Stimulated activated naive CD4-positive, alpha-beta T cell (primary cell): ENCODE measurements at places on chromosomes 3 and 15.

- no peak for DNase-seq
Measured at GRCh38 chr15:96977886-96978285, 647.4 kb downstream of the NR2F2 start.

- DNase-seq: no peak
Measured at GRCh38 chr3:171976526-171976925, 62.9 kb upstream of the FNDC3B start.

- no peak for DNase-seq
Measured at GRCh38 chr3:88385090-88385489, 235.3 kb downstream of the C3orf38 start.

DNA sequence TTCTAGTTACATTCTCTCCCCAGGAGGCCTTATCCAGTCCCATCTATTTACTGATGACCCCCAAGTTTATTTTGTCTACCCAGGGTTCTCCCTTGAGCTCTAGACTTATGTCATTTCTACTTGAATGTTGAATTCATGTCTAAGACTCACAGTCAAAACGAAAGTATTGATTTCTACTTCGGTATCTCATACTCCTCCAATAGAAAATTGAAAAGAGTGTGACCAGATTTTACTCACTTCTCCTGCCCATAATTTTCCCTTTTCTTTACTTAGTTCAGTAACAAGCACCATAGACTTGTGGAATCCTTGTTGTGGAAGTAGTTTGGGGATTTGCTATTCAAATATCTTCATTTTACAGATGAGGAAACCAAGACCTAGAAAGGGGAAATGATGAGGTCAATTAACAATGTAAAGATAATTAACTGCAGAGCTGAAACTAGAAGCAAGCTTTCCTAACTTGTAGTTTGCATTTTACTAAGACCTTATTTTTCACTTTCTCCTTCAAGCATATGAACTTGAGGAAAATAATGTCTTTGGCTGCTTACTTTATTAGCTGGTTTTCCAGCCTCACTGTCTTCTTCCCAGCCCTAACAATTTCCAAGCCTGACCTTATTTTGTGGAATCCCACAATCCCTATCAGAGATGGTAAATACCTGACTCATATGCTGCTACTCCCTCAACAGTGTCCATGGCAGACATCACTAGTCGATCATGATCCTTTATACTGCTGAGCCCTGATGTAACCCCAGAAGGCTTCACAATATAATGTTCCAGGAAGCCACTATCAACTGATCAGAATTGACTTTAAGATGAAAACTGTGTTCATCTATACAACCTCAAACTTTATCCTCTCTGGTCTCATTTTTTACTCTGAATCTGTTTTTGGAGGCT, 123.9 kb upstream of the AGBL1 start:
- no peak for DNase-seq

GRCh38 chr3:61848885-61849284, 287.5 kb downstream of the PTPRG start:
- DNase-seq: no peak

DNA sequence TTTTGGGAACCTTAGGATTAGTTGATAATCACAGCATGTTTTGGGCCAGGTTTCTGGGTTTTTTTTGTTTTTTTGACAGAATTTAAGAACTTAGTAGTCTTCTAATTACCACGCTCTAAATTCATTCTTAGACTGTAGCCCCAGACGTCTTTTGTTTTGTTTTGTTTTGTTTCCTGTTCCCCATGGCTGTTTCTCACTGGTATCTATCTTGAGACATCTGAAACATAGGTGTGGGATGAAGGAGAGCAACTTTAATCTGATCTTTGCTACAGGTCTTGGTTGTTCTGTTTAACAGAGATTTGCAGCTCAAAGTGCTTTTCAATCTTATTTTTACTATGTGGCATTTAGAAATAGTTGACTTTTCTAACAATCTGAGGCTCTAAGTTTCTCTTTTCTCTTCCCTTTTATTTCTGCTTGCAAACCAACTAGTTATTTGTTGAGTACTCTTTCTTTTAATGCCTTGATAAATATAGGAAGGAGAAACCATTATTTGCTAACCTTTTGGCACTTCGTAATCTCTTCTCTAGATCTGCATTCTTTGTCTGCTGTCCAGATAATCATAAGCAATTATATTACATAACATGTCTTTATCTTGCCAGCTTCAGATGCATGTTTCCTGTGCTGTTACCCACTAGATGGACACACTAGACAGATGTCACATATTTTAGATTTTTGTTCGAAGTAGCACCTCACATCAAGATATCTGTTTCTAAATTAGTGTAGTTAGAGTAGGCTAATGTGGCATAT, 40.9 kb downstream of the FBXL2 start:
- no peak for DNase-seq

GRCh38 chr15:42549032-42549491, 424 bp downstream of the HAUS2 start:
- no peak for DNase-seq

DNA sequence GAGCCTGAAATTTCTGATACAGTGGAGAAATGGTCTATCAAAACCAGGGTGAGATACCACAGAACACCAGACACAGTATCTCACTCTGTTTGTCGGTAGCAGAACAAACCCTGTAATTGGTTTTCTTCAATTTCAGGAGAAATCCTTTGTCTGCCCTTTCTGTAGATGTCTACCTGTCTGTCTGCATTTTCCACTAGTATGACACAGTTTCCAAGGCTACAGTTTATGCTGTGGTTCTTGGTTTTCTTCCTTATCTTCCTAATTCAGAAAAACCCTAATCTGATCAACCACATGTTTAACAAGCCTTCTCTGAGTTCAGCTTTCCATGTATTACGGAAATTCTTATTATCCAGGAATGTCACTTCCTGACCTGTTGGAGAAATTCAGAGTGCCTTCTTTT, 70.8 kb downstream of the SCN11A start:
- DNase-seq: no peak

- DNase-seq: no peak
Measured at GRCh38 chr3:99868311-99868646, 50.6 kb downstream of the CMSS1 start.

- no peak for DNase-seq
Measured at GRCh38 chr15:92882697-92883162, 17.4 kb upstream of the CHD2 start.

DNA sequence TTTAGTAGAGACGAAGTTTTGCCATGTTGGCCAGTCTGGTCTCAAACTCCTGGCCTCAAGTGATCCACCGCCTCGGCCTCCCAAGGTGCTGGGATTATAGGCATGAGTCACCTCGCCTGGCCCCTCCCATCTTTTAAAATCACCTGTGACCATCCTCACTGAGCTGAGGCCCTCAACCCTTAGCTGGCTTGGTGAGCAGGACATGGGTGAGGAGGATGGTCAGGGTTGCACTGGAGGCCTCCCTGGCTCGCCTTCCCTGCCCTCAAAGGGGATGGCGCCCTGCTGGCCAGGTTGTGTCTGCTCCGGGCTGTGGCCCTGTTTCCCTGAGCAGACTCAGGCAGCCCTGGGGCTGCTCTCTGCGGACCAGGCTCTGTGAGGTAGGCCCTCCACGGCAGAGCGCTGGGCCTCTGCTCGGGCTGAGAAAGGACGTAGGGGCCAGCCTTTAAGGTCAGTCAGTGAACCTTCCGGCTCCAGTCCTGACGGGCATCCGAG, 33.7 kb downstream of the SYNM start:
- DNase-seq: no peak

DNA sequence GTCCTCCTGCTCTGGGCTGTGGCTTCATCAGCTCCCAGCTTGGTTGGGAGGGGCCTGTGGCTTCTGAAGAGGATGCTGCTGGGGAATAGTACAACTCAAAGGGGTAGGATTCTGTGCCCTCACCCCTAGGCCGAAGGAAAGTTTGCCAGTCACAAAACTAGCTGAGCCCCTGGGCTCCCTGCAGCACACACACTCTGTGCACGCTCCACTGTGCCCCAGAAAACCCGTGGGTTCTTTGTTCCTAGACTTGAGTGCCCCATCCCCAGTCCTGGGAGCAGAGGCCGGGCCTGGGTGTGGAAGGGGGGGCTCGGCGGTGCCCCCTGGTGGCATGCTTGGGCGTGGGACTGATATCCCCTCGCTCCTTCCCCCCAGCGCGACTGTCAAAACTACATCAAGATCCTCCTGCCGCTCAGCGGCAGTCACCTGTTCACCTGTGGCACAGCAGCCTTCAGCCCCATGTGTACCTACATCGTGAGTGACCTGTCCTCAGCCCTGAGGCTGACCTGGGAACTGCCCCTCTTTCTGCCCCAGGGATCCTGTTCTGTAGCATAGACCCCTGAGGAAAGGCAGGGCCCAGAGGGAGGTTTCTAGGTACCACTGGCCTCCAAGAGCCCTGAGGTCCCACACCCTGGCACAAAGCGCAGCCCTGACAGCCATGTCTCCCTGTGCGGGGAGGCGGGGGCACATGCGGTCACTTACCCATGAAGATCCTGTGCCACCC, 14.2 kb downstream of the CIB1 start:
- peak; percentile 67 for DNase-seq

GRCh38 chr3:32791833-32792232, 26.0 kb upstream of the TRIM71 start:
- no peak for DNase-seq

- DNase-seq: no peak
Measured at GRCh38 chr3:47984075-47984728, 32.0 kb downstream of the MAP4 start.

GRCh38 chr15:66961407-66961884, 104.0 kb upstream of the SMAD3 start:
- no peak for DNase-seq

- no peak for DNase-seq
Measured at GRCh38 chr3:122350814-122351418, 25.9 kb downstream of the CSTA start.

- no peak for DNase-seq
Measured at GRCh38 chr15:75920079-75920478, 16.4 kb downstream of the FBXO22 start.

GRCh38 chr3:105653868-105654267, 214.9 kb downstream of the CBLB start:
- DNase-seq: no peak

DNA sequence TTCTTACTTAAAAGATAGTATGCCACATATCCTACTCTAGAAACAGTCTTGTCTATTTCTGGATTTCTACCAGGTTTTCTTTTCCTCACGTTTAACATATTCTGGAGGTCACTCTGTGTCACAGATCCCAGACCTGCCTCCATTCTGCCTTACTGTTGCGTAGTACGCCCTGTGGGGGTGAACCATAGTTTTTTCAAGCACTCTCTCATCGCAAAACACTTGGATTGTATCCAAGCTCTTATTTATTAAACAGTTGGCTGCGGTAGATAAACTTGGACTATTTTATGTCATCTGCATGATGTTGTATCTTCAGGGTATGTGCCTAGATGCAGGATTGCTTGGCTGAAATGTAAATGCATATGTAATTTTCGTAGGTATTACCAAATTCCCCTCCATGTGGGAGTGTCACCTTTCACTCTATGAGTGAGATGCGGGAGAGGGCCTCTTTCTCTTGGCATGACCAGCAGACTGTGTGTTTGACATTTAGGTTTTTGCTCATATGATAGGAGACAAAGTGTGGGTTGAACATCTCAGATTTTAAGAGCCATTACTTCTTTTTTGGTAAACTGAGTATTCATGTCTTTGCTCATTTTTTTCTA, 55.8 kb downstream of the ABTB1 start:
- no peak for DNase-seq

DNA sequence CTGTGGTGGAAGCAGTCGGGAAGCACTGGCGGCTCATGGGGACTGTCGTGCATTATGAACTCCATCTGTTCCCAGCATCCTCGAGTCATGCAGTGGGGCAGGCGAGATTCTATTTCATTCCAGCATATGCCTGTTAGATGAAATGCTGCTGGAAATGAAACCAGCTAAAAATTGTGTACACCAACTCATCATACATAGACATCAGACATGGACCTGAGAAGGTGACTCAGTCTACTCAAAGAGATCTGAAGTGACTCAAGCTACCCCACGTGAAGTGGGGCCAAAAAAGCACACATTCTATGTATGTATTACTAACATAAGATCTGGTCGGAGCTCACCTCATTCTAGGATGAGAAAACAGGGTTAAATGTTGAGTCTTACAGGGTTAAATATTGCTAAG, 47.5 kb upstream of the FAM98B start:
- no peak for DNase-seq

DNA sequence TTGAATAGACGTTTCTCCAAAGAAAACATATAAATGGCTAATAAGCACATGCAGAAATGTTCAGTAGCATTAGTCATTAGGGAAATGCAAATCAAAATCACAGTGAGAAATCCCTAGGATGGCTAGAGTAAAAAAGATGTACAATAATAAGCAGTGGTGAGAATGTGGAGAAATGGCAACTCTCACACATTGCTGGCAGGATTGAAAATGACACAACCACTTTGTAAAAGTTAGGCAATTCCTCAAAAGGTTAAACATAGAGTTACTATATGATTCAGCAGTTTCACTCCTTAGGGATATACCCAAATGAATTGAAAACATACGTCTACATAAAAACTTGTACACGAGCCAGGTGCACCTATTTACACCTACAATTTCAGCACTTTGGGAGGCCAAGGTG, 108.7 kb downstream of the ITPR1 start:
- no peak for DNase-seq

GRCh38 chr3:107524326-107524840, 1.6 kb downstream of the BBX start:
- peak; percentile 52 for DNase-seq

DNA sequence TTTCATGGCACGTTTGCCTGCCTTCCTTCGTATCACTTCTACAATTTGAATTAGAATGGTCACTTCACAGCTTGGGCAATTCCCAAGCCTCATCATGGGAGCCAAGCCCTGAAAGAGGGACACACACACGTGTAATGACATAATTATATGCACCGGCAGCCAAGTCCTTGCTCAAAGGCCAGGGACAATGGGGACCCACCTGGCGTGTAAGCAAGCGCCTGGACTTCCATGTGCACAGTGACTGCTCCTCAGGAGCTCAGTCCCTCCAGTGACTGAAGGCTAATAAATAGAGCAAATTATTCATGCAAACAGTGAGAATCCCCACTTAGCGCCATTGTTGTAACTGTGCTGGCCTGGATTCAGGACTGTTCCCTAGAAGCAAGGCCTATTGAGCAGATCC, 115.1 kb downstream of the DNAJB8 start:
- no peak for DNase-seq

DNA sequence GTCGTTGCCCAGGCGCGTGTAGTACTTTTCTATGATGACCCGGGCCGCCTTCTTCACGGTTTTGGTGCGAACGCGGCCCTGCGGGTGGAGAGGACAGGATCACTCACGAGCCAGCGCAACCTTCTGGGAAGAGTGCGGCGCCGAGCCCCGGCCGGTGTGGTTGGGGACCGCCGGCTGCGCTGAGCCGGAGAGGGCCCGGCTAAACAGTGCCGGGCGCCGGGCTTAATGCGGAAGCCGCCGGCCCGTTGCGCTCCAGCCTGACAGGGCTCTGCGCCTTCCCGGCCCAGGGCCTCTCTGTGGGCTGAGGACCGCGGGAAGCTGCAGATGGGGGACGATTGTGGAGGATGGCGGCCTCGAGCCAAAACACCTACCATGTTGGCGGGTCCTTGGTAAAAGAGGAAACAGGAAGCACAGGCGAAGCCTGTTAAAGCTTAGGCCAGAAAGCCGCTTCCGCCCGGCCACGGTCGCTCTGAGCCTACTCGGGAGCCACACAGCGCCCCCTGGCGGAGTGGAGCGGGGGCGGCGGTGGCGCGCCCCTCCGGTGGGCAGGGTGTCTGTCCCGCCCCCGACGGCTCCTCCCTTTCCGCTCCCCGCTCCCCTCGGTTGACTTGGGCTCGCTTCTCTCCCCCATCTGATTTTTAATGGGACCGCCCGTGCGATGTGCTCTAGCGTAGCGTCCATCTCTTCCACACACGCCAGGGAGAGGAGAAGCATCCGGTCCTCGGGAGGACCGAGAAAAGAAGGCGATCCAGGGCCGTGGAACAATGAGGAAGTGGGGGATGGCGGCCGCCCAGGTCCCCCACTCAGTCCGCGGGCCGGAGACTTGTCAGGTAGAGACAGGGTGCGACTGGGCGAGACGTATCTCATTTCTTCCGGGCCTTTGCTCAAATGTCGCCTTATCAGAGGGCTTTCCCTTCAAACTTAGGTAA, at the start of gene RPS17:
RPS17 (minus strand) TSS at position 403 of the 929 bp plus-strand sequence; CDS start at position 374, 29 bp downstream.
- DNase-seq: no peak
